ENCODE measurements at places on chromosomes 5 and 9.
A peak's percentile ranks its signal among the peaks of the same experiment; 100 is the strongest.

- no peak for DNase-seq
Observed at GRCh38 chr5:148859703-148860102, 33.3 kb downstream of the ADRB2 start.

- no peak for DNase-seq
Observed at GRCh38 chr9:13264788-13265187, 14.7 kb downstream of the MPDZ start.

DNA sequence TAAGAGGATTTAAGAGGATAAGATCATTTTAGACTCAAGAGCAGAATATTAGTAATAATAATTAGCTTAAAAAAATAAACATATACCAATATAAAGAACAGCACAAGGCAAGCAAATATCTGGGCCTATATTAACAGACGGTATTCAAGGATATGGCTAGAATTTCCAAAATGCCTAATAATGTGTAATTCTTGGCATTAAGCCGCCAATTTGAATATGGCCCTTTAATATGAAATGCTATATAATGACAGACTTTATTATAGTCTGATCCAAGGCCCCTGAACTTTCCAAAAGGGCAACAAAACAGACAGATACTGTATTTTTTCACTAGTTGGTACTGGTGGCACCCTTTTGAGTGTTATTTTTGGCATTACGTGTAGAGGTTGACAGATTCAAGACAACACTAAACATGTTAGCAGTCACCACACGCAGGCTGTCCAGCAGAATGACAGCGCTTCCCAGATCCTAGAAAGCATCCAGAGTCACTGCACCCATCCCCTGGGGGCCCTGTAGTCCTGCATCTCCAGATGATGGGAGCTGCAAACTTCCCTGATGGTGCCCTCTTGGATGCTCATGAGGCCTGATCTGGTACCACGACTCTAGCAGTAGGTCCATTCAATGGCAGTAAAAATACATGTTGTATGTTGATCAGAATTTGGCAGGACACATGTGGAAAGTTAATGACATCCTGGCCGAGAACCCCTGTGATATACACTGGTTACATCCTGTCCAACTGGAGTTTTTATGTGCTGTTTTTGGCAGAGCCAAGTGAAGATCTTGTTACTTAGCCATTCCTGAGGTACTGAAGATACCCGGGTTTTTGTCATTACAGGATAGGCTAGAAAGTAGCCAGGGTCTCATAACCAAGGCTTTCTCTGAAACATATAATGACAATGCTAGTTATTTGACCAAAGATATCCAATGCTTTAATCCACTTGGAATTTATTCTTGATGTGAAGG lies 1.7 kb upstream of the ABL1 start:
- DNase-seq, result no peak

GRCh38 chr5:172322028-172322965 lies 38.7 kb upstream of the UBTD2 start:
- no peak for DNase-seq

- no peak for DNase-seq
Observed at GRCh38 chr5:57738301-57738700, 255.7 kb upstream of the ACTBL2 start.

GRCh38 chr9:110939047-110939446 lies 99.2 kb downstream of the LPAR1 start:
- no peak for DNase-seq

DNA sequence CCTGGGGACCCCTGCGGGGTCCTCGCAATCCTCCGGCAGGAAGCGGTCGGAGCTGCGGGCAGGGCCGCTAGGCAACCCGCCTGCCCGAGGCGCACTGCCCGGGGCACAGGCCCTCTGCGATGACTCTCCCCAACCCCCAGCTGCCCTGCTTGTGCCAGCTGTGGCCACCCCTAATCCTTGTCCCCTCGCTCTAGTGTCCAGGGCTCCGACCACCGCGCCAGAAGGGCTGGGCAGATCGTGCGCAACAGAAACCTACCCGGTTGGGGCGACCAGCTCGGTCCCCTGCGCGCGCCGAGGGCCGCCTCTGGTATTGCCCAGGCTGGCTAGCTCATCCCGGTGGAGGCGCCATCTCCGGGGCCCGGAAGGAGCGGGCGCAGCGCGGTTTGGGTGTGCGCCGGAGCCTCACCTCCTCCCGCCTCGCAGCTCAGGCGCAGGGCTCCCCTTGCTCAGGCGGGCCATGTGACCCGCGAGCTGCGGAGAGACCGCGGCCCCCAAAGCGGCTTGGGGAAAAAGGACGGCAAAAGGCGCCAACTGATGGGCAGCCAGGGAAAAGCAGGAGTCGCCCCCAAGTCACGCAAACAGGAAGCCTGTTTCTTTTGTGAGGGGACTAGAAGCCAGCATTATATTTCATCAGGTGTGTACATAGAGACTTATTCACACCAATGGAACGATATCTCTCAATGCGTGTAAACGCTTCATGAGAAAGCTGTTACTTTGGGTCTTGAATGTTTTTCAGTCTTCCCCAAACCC lies 46.8 kb upstream of the RNF20 start:
- DNase-seq, result peak; percentile 83

DNA sequence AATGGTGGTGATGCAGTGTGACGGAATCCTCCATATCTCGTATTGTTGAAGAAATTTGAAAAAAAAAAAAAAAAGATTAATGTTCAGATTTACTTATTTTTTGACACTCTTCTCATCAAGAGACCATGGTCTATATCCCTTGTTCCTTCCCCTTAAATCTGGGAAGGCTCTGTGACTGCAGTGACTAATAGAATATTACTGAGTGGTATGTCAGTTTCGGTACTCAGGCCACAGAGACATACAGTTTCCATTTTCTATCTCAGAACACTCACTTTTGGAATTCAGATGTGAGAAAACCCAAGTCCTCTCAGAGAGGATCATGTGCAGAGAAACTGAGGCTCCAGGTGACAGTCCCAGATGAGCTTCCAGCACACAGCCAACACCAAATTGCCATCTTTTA lies 1193.5 kb downstream of the DTWD2 start:
- DNase-seq, result no peak

GRCh38 chr5:128775558-128775957 lies 189.7 kb upstream of the SLC27A6 start:
- DNase-seq, result no peak

DNA sequence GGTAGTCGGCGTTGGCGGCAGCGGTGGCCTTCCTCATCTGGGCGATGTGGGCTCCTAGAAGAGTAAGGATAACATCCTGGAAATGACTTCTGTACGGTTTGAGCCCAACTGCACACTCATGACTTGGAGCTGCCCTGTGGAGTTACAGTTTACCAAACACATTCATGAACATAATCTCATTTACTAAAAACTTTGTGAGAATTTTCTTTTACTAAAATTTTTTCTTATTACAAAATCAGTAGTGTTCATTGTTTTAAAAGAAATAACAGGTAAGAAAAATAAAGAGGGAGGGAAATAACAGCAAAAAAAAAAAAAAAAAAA lies 5.3 kb downstream of the FOXE1 start:
- no peak for DNase-seq

DNA sequence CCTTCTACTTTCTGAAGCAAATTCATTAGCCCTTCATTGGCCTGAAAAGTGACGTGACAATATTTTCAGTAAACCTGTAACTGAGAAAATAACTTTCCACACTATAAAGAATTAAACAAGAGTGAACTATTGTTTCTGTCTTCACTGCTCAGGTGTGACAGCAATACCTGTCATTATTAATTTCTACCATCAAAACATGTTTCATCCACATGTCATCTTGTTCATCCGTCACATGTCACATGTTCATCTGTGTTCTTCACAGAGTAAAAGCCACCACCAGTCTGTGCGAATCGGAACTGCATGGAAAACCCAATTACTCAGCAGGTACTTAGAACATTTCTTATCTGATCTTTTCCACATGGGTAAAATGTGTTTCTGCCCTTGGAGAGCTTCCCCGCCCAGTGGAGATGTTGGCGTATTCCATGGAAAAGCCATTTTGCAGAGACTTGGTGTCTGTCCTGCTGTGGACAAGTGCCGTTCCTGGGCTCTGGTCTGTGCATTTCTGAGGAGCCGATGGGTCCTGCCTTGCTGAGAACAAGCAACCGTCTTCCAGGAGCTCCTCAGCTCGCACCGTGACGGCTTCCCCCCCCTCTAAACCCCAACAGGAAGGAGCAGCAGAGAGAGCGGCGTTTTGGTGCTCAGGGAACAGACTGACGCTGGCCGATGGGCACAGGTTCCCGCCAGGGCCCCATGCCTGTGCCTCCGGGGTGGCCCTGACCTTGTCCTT lies 10.6 kb upstream of the EXOC3 start:
- no peak for DNase-seq

- no peak for DNase-seq
Observed at GRCh38 chr5:44659334-44659733, 149.4 kb upstream of the MRPS30 start.

DNA sequence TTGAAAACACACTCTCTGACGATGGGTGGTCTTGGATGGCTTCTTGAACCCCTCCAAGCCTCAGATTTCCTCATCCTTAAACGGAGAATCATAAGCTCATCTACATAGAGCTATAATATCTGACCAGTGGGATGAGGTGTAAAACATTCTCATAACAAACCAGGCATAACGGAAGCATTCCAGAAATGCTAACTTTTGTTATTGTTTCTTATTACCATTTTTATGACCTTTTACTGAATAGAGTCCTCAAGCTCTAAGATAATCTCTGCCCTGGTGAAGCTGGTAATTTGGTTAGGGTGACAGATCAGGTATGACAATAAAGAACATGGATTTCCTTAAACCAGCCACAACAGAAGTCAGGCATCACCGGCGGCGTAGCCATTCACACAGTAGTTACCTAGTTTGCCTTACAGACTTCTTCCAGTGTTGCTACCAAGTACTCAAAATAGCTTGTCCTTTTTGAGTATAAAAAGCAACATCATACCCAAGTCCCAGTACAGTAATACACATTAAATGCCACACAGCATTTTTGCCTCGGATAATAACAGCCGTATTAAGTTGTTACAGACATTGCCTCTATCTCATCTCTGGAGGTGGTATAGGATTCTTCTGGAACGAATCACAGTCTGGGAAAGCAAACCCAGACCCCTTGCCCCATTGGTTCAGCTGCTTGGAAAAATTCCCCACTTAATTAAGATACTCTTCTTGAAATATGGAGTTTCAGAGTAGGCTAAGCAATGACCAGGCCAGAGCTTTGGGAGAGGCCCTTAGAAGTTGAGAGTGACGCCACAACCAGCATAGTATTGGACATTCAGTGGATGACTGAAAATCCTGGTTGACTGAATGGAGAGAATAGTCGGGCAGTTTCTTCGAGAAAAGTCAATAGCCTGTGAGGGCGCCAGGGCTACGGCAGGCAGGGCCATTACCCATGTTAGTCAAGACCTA lies 252.5 kb downstream of the SLIT3 start:
- DNase-seq, result no peak

GRCh38 chr9:19431361-19432171 lies 22.8 kb downstream of the ACER2 start:
- no peak for DNase-seq

DNA sequence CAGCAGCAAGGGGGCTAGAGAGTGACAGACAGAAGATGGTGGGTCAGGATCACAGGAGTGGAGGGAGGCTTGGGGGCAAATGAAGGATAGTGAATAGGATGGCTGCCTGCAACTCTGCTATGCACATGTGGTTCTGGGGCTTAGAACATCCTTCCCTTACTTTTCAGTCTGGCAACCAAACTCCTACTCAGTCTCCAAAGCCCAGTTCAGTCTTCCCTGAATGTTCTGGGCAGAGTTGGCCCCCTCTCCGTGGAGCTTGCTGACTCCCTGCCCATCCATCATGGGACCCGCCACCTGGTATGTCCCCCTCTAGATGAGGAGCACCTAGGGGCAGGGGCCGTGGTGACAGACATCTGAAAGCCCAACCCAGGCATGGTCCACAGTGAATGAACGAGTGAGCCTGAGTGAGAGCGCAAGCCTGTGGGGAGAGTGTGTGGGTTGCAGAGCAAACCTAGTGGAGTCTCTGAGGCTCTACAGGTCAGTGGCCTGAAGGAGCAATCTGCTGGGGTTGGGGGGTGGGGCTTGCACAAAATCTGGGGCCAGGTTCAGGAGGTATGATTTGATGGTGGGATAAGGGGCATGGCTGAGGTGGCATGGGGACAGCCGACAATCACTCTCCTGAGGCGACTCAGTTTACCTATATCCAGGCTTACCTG lies 180.6 kb downstream of the FGF18 start:
- peak; percentile 34 for DNase-seq

DNA sequence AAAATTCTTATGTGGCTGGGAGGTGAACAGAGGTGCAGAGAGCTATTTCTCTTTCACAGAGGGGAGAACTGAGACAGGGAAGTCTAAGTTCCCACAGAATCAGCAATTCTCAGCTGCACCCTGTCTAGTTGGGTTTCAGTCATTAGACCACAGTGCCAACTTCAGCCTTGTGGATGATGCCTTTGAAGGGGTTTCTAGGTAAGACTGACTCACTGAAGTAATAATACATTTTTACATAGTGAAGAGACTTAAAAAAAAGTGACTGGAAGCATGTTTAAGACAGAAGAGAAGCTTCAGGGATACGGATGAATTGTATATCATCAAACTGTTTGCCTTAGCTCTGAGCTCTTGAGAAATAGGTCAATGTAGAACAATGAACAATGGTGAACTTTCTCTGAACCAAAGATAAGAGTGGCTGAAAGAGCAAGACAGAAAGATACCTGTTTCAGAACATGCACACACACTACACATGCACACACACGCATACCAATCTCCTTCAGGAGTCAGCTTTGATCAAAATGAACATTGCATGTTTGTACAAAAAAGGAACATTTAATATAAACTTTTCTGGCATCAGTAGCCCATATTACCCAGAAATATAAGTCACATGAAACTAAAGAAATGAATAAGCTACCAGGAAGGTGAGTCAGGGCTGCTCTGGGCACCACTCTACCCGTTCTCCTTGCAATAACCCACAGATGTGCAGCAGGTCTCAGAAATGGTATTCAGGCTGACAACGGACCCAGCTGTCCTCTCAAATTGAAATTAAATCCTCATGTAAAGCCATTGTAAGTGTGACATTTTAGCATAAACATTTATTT lies 12.6 kb upstream of the FYB1 start:
- DNase-seq, result no peak

DNA sequence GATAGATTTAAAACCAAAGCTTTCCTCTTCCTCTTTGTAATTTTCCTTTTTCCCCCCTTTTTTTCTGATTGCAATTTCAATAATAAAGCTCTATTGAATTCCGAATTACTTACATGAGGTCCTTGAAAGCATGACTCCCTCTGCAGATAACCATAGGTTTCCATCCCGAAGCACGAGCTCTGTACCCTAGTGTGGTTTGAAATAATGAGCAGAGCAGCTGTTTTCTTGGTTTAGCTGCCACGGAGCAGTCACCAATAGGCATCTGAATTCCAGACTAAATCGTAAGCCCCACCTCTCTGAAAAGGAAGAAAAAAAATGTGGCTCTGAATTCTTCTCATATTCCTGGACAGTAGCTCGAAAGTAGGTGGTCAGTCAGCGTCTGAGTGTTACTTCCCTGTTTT lies 18.5 kb upstream of the GNE start:
- DNase-seq, result no peak
